ENCODE measurements at places on chromosomes 16 and 17. TPM values are rescaled to one million over a fixed set of nuclear protein-coding genes. Genes with fewer than 3 reads are reported as not detected.

- DNase-seq = no peak
Measured at GRCh38 chr16:48635199-48635718, 25.3 kb upstream of the N4BP1 start.

DNA sequence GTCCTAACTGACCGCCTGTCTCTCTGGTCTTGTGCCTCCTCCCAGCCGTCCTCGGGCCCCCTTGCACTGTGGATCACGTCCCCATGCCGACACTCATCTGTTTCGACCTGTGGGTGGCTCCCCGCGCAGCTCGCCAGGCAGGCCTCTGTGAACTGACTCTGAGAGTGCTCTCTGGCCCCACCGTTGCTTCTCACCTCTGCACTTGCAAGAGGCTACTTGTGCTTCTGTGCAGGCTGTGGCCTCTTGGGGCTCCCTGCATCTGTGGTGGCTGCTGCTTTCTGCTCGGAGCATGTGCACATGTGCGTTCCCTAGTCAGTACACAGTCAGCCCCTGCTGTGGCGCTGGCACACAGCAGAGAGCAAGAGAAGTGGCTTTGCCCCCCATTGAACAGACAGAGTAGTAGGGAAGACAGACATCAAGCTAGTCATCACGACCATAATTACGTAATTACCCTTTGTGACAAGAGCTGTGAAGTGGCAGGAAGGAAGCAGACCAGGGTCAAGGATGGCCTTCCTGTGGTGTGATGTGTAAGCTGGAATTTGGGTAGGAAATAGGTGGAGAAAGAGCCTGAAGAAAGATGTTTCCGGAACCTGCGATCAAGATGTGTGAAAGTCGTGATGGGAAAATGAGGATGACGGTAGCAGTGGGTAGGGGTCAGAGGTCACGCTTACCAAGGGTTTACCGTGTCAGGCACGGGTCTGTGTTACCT is 256.0 kb upstream of the CACNG5 start:
- DNase-seq = no peak

GRCh38 chr17:44708401-44709263 is at the start of gene DBF4B:
Gene DBF4B, plus strand, starts transcription at chr17:44708665. Its CDS starts 156 bp downstream, at chr17:44708821.
- peak; percentile 95 for DNase-seq

- DNase-seq = peak; percentile 87
Measured at GRCh38 chr16:5071681-5072333, at the start of gene ALG1. Gene ALG1, plus strand, starts transcription at chr16:5071843. Its CDS starts 7 bp downstream, at chr16:5071850.

DNA sequence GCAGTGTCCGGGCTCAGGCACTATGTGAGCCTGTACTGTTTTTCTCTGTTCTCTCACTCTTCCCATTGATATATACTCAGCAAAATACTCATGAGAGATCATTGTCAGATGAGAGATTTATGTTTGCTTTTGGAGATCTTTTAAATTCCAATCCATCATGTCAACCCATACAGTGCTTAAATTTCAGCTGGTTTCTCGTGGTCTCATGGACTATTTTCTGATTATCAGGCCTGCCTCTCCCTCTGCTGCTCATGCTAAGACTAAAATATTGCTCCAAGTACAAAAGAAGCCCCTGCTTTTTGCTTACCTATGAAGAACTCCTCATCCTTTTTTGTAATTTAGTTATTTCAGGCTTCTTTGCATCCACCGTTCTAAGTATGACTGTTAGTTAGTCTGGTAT is 547.2 kb downstream of the KCNJ2 start:
- DNase-seq = no peak

DNA sequence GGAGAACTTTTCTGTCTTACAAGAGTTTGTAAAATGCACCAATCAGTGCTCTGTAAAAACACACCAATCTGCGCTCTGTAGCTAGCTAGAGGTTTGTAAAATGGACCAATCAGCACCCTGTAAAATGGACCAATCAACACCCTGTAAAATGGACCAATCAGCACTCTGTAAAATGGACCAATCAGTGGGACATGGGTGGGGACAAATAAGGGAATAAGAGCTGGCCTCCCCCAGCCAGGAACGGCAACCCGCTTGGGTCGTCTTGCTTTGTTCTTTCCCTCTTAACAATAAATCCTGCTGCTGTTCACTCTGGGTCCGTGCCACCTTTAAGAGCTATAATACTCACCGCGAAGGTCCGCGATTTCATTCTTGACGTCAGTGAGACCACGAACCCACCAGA is 18.5 kb upstream of the KCNG4 start:
- no peak for DNase-seq

DNA sequence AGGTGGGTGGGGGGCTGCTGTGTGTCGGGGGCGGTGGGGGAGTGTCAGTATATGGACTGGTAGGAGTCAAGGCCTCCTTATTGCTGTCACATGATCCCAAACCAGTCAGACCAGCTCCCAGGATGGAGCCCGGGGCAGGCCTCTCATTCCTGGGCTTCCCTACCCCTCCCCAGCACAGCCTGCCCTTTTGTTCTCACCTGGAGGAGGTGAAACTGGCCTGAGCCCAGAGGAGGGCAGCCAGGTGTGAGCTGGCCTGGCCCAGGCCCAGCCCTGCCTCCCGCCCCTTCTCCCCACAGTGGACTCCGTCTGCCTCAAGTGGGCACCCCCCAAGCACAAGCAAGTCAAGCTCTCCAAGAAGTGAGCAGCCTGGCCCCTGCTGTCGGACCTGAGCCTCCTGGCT is 4.6 kb downstream of the PRSS8 start:
- DNase-seq = no peak

- no peak for DNase-seq
Measured at GRCh38 chr16:22324787-22325597, 27.8 kb downstream of the POLR3E start.

- DNase-seq = no peak
Measured at GRCh38 chr17:326010-326621, 26.5 kb downstream of the RPH3AL start.

DNA sequence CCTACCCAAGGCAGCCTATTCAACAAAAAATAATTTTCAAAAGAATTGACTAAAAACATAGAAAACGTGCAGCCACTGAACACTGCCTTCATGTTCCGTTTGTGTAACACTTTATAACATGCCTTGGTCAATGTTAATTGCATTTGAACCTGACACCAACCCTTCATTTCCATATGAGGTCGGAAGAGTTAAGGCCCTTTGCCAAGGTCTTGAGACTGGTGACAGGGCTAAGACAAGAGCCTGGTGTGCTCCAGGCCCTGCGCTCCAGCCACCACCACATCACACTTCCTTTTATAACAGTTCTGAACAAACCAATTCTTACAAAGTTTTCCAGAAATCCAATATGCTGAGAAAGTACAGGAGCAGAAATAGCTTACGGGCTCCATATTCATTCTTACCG is 4.2 kb downstream of the BBS2 start:
- DNase-seq = no peak

GRCh38 chr17:42179911-42180410 is 981 bp downstream of the KCNH4 start:
- peak; percentile 46 for DNase-seq

DNA sequence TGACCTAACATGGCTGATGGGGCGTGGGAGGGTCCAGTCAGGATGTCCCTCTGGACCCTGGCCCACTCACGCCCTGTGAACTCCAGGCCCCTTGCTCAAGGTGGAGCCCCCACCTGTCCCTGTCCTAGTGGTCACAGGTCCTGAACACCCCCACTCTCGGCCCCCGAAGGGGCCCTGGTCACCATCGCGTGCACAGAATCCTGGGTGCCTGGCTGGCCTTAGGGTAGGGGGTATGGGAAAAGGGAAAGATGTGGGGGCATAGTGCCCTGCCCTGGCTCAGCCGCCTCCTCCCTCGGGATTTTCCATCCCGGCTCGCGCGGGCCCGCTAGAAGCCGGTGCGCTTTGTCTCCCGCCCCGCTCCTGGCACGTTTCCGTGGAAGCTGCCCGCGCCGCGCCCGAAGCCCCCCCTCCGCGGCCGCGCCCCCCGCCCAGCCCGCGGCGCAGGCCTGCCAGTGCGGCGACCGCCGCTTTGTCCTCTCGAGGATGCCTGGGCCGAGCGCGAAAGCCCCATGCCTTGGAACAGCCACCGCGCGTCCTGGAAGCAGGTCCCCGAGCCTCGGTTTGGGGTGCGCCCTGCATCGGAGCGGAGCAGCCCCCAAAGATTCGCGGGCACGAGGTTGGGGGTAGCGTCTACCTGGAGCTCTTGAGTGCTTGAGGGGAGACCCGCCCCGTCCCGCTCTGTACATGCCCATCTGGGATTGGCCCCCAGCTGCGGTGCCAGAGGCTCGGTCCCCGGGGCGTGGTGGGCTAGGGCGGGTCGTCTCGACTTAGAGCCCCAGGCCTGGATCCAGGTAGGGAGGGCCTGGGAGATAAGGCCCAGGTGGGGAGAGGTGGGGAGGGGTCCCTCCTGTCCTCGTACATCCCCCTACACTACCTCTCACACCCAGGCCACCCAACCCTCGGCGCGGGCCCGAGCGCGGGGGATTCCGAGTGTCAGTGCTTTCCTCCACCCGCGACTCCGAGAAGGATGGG is 1.3 kb downstream of the SMPD3 start:
- DNase-seq = no peak

Gene GID4
- 7.8 TPM for total RNA-seq

Gene GINS2
- 19.1 TPM for total RNA-seq

Gene KRT32
- total RNA-seq = 0.09 TPM

Gene GABARAPL2
- 105 TPM for total RNA-seq

Gene DPEP3
- total RNA-seq = not detected

Gene ETV4
- total RNA-seq = 0.41 TPM

Gene ENPP7
- total RNA-seq = not detected

Gene KRT25
- total RNA-seq = not detected

Gene OR1A1
- not detected for total RNA-seq

Measured in fibroblast of the aortic adventitia (primary cell).